ENCODE measurements at places on chromosomes 13 and 19.

DNA sequence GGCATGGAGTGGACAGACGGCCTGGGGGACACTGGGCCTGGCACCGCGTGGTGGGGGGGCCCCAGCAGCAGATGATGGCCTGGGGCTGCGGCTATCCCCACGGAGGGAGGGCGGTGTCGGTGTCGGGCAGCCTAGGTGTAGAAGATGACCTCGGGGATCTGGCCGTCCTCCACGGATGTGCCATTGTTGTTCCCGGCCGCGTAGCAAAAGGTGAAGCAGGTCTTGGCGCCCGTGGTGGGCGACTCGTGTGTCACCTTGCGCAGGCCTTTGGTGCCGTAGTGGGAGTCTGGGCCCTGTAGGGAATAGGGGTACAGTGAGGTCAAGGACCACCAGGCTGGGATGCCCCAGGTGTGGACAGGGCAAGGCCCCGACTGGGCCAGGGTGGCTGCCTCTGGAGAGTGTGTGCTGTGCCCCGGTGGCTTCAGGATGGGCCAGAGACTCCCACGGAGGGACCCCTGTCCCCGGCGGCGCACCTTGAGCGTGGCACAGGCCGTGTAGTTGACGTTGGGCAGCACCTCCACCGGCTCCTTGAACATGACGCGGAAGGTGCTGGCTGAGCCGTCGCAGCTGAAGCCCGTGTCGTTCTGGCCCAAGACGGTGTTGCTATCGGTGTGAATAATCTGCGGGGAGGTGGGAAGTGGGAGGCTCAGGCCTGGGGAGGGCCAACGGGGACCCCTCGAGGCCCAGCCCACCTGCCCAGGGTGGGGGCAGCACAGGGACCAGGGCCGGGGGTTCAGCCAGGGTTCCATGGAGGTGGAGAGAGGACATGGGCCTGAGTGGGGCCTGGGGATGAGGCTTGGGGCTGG, 29.0 kb downstream of the BTBD2 start:
- DNase-seq: no peak

DNA sequence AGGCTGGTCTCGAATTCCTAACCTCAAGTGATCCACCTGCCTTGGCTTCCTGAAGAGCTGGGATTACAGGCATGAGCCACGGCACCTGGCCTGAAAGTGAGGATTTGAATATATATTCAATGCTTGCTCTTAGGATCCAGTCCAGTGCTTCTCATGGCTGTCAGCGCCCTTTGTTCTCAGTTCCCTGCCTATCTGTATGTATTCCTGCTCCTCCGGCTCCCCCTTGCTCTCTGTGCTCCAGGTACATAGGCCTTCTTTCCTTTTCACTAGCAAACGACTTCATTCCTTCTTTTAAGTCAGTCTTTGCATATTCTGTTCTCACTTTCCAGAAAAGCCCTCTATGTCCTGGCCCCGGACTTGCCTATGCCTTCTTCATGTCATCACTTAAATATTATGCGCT, 232.8 kb downstream of the DACH1 start:
- DNase-seq: no peak

- DNase-seq: no peak
Observed at GRCh38 chr19:1353144-1353543, 30.6 kb upstream of the NDUFS7 start.

- DNase-seq: no peak
Observed at GRCh38 chr19:40607311-40608239, 6.4 kb downstream of the LTBP4 start.
